ENCODE measurements at places on chromosomes 2 and 18.
A peak's percentile ranks its signal among the peaks of the same experiment; 100 is the strongest.

DNA sequence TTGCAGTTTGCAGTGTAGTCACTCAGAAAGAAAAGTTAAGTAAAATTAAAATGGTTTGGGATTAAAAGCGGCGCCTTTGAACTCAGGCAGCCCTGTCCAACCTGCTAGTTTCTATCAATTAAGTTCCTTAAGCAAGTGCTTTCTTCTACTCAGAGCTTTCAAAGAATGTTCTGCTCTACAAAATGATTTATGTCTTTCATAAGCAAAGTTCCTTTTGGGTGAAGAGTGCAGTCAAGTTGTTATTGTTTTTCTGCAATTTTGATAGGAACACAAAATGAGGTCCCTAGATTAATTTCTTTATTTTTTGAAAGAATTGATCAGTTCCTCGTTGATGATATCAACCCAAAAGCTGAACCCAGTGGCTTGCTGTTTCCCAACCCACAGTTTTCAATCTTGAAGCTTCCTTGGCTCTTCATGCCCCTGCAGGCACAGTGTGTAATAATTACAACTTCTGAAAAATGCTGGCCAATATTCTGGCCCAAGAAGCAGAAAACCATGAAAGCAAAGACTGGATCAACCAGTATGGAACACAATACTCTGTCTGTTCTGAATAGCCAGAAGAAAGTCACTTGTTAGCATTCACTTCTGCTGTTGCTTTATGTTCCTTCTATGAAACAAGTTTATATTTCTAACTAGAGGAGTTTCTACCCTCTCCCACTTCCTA lies 89.1 kb downstream of the TGIF1 start:
- DNase-seq = no peak

DNA sequence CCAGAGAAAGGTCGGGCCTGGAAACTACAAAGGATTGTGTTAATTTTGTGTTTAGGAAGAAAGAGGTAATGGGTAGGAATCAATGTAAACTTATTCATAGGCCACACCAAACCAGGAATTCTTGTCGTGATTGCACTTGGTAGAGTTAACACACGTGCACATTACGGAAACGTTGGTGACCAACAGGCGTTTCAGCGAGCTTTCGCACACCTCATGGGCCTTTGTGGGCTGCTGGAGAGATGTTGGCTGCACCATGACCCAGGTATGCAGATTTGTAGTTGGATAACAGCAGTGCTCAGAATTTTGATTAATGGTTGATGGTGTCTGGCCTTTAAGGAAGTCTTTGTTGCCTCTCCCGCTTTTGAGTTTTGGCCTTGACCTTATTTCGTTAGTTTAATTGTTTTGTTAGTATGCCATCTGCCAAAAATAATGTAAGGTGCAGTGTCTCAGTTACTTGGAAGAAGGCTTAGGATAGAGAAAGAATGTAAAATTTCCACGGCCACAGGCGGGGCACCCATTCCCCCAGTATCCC lies 1.9 kb downstream of the ZNF236 start:
- DNase-seq = no peak

GRCh38 chr18:8468191-8468590 lies 141.0 kb upstream of the RAB12 start:
- no peak for DNase-seq

GRCh38 chr2:6080932-6081753 lies 389.0 kb downstream of the SOX11 start:
- peak; percentile 59 for DNase-seq

DNA sequence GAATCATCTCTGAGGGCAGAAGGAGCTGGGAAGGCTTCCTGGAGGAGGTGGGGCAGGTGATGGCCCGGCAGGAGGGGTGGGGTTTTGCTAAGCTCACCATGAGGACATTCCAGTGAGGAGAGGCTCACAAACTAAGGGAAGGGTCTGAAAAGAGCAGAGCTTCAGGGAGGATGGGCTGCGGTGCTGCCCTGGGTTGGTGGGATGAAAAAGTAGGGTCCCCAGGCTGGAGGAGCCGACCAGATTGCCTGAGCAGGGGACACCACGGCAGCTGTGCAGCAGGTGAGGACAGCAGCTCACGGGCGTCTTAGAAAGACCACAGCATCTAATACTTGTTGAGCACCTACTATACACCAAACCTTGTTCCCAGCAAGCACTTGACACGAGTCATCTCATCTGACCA lies 82.2 kb downstream of the DYSF start:
- DNase-seq = no peak

GRCh38 chr2:128300151-128301020 lies 18.3 kb downstream of the HS6ST1 start:
- DNase-seq = no peak

DNA sequence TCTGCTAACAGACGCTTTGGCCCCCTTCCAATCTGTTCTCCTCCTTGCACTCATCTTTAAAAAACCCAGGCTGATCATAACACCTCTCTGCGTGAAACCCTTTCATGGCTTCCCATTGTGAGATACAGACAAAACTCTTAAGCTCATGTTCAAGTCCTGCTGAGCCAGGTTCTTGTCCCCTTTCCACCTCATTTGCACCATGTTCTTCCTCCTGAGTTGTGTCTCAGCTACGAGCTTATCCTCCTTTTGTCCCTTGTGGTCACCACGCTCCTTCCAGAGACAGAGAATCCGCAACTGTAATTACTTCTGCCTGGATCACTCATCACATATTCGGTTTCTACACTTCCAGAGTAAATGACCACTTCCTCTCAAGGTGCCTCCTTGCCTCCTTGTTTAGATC lies 238.8 kb downstream of the ACTR3 start:
- no peak for DNase-seq

DNA sequence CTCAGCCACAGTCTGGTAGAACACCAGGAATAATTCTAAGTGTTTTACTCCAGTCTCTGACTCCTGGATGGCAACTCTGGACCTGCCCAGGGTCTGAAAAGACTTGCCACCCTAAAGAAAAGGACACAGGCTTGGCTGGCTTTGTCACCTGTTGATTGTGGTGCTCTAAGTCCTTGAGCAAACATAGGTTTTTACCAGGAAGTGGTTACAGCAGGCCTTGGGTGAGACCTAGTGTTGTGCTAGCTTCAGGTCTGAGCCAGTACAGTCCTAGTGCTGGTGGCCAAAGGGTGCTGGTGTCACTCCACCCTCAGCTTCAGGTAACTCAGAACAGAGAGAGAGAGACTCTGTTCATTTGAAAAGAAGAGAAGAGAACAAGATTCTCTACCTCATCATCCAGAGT lies 1239.4 kb upstream of the CRIM1 start:
- no peak for DNase-seq

DNA sequence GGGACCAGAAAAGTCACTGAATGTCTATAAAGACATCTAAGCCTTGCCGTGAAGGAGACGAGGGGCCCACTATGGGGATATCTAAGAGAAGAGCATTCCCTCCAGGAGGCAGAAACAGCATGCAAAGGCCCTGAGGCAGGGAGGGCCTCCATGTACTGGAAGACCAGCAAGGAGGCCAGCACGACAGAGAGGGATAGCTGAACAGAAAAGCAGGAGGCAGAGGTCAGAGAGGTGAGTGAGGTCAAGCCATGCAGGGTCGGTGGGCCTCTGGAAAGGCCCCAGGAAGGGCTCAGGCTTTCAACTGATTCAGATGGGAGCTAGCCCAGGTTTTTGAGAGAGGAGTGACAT lies 5.7 kb downstream of the TRABD2A start:
- DNase-seq = no peak

GRCh38 chr2:39145906-39146421 lies 25.1 kb upstream of the SOS1 start:
- DNase-seq = no peak

DNA sequence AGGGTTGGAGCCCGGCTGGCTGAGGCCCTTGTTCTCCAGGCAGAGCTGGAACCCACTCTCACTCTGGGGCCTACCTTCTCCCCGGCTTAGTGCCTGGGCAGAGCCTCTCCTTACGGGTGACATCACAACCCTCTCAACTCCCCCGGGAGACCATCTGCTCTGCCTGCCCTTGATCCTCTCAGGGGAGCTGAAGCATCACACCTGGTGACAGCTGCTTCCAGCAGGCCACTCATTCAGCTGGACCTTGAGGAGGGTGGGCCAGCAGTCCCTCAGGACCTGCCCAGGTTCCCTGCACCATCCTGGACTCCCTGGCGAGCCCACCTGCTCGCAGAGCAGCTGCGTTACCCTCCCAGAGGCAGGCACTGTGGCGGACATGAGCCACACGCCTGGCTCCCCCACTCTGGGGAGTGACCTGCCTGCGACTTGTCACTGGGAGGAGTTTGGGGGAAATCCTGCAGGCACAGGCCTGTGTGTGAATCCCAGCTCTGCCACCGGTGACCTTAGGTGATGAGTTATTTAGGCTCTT lies 13.1 kb downstream of the HS6ST1 start:
- DNase-seq = no peak

GRCh38 chr2:37005118-37005868 lies 39.0 kb upstream of the STRN start:
- DNase-seq = no peak

DNA sequence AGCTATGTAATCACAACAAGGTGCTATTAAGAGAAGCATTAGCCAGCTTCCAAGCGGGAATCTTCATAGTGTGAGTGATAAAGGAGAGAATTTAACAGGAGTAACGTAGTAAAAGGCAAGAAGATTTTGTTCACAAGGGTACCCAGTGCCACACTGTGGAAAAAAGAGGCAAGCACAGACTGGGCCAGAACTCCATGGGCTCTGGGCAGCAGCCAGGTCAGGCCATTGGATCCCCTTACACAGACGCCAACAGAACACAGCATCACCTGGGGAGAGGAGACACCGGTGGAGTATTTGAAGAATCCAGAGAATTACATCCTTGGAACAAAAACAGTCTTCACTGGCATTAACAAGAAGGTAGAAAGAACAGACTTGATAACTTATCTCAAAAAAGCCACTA lies 21.2 kb downstream of the AMER3 start:
- no peak for DNase-seq

GRCh38 chr2:28488858-28489575 lies 6.8 kb upstream of the PLB1 start:
- DNase-seq = no peak

DNA sequence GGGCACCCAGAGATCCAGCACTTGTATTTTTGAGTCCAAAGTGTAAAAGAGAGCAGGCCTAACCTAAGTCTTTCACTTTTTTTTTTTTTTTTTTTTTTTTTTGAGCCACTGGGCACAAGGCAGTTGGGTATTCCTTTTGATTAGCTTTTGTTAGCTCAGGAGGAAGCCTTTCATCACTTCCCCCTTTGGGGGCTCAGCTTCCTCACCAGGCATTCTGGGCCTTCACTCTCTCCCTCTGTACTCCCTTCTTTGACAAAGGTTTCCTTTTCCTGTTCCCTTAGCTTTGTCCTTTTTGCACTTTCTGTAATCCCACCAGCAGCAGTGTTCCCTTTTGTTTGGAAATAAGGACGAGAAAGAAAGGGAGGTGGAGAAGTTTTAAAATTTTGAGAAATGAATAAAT lies 88.2 kb downstream of the PKP4 start:
- no peak for DNase-seq

GRCh38 chr2:189312211-189312610 lies 129.1 kb upstream of the WDR75 start:
- DNase-seq = no peak

- no peak for DNase-seq
Observed at GRCh38 chr2:72955228-72956049, 38.1 kb downstream of the EMX1 start.

GRCh38 chr2:201777869-201778268 lies 2.9 kb downstream of the ALS2 start:
- DNase-seq = no peak

DNA sequence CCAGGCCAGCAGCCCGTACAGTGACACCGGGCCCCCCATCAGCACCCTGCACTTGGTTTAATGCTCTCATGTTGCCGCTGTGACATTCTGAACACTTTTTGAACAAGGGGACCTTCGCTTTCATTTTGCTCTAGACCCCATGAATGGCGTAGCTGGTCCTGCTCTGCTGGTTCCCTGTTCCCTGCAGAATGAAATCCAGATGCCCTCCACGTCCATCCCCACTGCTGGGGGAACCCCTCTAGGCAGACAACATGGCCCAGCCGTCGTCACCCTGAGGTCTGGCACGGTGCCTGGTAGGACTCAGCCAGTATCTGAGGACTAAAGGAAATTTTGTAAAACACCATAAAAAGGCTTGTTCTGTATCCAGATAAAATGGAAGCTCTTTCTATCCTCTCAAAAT lies 128.6 kb downstream of the KCTD1 start:
- no peak for DNase-seq

DNA sequence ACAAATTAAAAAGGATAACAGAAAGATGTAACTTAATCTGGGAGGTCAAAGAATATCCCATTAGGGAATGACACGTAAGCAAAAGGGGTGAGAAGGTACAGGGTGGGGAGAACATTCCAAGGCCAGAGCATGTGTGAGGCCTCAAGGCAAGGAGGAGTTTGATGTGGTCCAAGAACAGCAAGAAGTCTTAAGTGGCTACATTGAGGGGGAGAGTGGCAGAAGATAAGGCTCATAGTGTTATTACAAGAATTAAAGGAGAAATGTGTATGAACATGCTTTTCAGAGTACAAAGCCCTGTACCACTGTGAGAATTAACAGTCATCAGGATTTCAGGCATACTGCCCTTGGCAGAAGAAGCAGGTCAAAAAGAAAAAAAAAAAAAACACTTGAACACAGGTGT lies 174.4 kb upstream of the ERBB4 start:
- no peak for DNase-seq

GRCh38 chr2:44945676-44946371 lies 4.3 kb downstream of the SIX3 start:
- no peak for DNase-seq

DNA sequence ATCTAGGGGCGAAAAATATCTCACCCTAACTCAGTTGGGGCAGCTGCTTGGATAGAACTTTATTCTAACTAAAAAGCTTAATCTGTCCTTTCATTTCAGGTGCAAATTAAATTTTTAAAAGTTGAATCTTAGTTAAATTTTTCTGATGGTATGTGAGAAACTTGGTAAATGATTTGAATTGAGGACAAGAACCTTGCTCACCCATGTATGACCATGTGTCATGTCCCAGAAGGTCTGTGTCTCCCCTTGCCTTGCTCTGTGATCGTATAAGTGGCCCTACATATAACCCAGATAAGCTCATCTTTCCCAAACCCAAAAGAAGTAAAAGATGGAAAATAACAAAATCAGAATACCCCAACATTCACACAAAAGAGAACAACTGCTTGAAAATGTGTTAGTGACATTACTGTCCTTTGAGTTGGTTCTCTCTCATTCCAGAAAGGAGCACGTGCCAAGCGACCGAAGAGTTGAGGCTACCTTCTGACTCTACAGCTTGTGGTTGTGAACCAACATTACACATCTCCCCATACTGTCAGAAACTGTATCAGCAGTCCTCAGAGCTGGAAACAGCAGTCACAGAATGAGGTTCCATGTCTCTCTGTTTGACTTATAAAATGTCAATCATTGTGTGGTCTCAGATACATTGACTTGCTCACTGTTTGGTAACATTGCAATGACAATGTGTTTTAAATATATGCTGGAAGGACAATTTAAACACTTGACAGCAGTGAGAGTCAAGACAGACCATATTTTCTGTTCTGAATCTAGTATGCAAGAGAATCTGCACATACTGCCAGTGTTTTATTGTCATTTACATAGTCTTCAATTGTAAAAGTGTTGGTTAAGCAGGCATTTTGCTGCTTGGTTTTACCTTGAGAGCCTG lies 46.3 kb upstream of the TANK start:
- no peak for DNase-seq
